HAP-1 (cell line): ENCODE measurements at places on chromosomes 16 and 17.

DNA sequence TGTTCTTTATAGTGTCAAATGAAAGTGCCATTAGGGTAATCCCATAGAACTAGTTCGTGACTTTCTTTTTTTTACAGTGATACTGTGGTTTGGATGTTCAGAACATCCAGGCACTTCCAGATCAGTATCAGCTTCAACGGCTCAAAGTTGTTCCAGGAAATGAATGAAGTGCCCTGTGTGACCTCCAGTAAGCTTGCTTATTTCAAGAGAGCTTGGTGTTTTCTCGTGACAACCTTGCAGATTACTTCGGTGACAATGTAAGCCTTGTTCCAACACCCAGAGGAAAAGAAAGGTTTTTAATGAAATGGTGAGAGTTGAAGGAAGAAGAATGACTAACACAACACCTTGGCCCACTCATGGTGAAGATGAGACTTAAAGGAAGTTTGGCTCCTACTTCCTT is 16.0 kb upstream of the KCNJ16 start:
- DNase-seq, result no peak

- no peak for DNase-seq
These were observed 180.1 kb upstream of the SDK2 start for GRCh38 chr17:73824321-73824720.

DNA sequence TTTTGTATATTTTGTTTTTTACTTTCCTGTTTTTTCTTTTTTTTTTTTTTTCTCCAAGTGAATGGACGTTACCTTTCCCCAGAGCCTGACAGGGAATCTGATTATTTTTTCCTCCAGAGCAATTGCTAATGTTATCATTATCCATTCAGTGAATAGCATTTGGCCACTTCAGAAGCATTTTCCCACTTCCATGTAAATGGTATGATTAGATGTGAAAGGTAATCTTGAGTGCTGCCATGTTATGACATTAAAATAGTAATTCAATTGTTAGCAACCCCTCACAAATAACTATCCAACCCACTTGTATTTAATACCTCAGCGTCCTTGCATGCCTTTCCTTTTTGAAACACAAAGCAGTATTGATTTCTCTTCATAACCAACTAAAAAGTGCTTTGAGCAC is 1243.8 kb downstream of the CDH8 start:
- no peak for DNase-seq

GRCh38 chr16:1377406-1378010 is 25.8 kb downstream of the GNPTG start:
- no peak for DNase-seq
